Mononuclear cell (primary cell): ENCODE measurements at places on chromosomes 5 and 9. TPM values are rescaled to one million over a fixed set of nuclear protein-coding genes. Genes with fewer than 3 reads are reported as not detected.

CTXN3 gene
- total RNA-seq: not detected

SLC44A1 gene
- 8.2 TPM for total RNA-seq

SLC45A2 gene
- total RNA-seq: under 0.01 TPM

NIPAL4 gene
- total RNA-seq: 11.5 TPM

NSMF gene
- 23.7 TPM for total RNA-seq

SMIM33 gene
- not detected for total RNA-seq

CD74 gene
- 2,135 TPM for total RNA-seq

FANCG gene
- total RNA-seq: 6.9 TPM
